Activated CD8-positive, alpha-beta memory T cell treated with anti-CD3 and anti-CD28 coated beads for 1 hour (primary cell): ENCODE measurements at places on chromosomes 3 and 15.

DNA sequence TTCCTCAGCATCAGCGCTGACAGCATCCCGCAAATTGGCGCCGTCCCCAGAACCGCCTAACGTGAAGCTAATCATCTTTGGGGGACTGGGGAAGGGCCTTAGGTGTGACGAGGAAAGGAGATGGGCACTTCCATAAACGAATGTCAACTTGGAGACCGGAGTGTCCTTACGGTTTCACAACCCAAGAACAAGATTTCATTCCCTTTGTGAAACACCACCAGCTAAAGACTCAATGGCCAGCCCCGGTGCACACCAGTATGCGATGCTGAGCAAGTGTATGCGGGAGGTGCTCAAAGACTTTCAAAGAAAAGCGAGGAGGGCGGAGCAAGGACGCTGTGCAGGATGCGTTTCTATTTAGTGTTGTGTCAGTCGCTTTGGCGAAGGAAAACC, 759 bp upstream of the TTBK2 start:
- DNase-seq: no peak

- DNase-seq: no peak
Measured at GRCh38 chr3:183202004-183202722, 39.6 kb upstream of the LAMP3 start.

DNA sequence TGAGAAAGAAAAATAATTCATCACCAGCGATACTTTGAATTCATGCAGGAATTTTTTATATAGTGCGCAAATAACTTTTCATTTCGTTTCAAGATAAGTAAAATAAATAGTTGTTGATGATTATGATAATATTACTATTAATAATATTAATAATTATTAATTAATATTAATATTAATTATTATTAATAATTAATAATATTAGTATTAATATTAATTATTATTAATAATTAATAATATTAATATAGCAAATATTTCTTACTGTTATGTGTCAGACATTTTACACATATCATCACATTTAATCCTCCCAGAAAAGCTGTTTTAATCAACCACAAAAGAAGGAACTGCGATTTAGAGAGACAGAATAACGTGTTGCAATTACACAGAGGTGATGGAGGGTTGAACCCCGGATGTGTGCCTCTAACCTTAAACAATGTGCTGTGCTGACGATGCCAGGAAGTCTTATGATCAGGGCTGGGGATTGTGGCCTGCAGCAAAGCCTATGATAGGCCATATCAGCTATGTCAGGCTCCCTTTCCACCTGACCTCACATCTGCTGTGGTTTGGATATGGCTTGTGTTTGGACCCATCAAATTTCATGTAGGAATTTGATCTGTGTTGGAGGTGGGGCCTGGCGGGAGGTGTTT, 263.5 kb upstream of the NR2F2 start:
- DNase-seq: no peak

GRCh38 chr3:105806359-105806758, 62.5 kb downstream of the CBLB start:
- no peak for DNase-seq

GRCh38 chr3:81363816-81364215, 397.6 kb downstream of the GBE1 start:
- no peak for DNase-seq

DNA sequence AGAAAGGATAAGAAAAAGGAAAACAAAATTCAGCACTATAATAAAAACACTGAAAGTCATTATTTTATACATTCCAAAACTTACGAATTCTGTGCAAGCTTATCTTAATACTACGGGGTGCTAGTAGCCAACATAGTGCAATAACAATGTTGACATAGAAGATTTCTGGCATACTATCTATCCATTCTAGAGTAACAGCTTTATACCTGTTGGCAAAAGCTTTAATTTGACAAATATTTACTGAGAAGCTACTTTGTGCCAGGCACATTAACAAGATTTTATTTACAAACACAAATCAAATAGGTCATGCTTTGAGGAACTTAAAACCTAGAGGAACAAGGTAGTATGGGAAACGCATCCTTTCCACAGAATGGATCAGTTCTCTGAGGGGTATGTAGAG, 1.1 kb downstream of the ACKR4 start:
- DNase-seq: no peak

DNA sequence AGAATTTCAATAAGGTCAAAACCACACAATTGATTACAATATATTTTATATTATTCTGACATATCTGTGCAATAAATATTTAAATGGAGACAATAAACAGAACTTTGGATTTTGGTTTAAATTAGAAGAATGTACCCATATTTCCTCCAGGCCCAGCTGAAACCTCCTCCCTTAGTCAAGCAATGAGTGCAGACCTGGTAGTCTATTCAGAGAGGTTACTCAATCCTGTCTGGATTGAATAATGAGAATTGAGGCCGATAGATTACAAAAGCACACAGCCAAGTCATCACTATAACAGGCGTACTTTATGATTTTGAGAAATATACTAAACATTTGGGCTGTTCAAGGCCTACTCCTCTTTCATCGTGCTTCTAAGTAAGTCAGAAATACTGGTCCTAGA, 114.5 kb upstream of the STRIT1 start:
- no peak for DNase-seq

- DNase-seq: no peak
Measured at GRCh38 chr3:51916418-51916817, 13.3 kb upstream of the IQCF1 start.

GRCh38 chr3:139203752-139204151, 140.1 kb upstream of the MRPS22 start:
- no peak for DNase-seq

DNA sequence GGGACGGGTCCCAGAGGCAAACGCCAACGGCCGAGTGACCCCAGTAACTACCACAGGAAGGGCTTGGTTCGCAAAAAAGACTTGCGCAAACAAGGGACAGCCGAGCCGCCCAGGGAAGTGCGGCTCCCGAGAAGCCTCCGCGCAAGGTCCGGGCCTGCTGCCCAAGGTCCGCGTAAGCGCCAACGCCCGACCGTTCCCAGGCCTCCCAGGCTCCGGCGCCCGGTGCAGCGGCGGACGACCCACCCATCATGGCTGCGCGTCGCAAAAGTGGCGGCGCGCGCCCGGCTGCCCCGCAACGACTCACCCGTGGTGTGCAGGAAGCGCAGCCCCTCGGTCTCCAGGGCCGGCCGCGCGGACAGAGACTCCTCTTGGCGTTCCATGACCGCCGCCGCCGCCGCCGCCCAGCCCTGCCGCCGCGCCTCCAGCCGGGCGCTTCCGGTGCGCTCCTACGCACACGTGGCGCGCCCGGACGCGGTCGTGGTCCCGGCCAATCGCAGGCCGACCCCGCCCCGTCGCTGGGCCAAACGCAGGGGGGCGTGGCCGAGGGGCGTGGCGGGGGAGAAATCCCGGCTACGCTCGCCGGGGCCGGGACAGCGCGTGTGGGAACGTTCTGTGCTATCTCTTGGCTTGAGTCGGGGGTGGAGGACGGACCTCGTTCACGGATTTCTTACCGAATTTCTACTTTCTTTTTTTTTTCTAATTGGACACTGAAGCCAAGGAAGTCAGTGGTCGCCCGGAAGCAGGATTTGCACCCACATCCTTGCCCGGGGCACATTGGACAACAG, at the start of gene SELENOS:
SELENOS (minus strand) TSS at position 448 of the 785 bp plus-strand sequence; CDS start at position 380, 68 bp downstream.
- peak; percentile 57 for DNase-seq

GRCh38 chr3:129504471-129505100, 23.9 kb upstream of the RHO start:
- no peak for DNase-seq

- DNase-seq: no peak
Measured at GRCh38 chr15:90099868-90100831, 2.1 kb downstream of the IDH2 start.

- DNase-seq: no peak
Measured at GRCh38 chr3:149481056-149481455, 6.6 kb downstream of the TM4SF4 start.

DNA sequence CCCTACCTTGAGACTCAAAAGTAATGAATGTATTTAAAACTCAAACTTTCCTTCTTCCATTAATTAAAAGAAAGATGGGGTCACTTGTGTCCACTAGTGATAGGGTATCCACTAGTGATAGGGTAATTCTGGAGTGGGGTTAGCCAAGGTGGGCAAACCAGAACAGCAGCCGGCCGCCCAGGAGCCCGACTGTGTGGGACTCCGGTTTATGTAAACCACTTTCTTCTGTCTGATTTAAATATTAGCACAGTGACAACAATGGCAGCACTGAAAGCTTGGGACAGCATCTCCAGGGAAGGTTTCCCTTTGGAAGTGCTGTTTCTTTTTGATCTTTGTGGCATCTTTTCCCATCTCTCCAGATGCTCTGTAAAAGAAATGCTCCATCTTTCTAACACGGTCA, 722 bp downstream of the MYZAP start:
- DNase-seq: no peak

GRCh38 chr15:87461631-87462030, 794.9 kb downstream of the NTRK3 start:
- DNase-seq: no peak

DNA sequence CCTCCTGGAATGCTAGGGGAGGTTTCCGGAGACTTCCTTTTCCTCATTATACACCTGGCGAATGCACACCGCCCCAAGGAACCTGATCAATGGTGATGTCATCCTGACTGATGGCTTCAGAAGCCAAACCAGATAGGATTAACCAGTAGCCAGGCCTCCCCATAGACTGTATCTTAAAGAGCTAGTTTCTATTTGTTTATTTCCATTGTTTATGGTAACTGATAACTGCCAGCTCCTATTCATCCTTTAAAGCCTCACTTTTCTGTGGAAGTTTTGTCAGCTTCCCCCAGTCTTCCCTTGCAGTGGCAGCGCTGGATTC, at the start of gene MKRN2OS:
MKRN2OS (minus strand) TSS at position 27 of the 319 bp plus-strand sequence. CDS start 35 bp downstream, outside the sequence.
- no peak for DNase-seq

DNA sequence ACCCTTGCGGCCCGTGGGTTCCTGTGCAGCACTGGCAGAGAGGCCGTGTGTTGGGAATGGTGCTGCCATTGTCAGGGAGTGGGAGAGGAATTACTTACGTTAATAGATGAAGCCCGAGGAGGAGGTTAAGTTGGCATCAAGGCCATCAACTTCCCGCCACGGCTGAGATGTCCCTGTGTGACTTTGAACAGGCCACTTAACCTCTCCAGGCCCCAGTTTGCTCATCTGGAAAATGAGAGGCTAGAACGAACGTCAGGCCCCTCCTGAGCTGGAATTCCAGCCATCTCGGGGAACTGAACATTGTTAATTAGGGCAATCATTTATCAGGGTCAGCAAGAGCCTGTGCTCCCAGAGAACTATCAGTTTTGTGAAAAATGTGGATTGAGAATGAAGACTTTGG, 91.4 kb upstream of the MYZAP start:
- DNase-seq: no peak

GRCh38 chr3:59559721-59560435, 510.1 kb upstream of the CFAP20DC start:
- DNase-seq: no peak

GRCh38 chr3:155663467-155664212, 81.2 kb downstream of the PLCH1 start:
- DNase-seq: no peak
